ENCODE measurements at places on chromosomes 16 and 17. TPM values are rescaled to one million over a fixed set of nuclear protein-coding genes. Genes with fewer than 3 reads are reported as not detected.
A peak's percentile ranks its signal among the peaks of the same experiment; 100 is the strongest.

GRCh38 chr17:44061446-44061845 is 5.0 kb downstream of the LSM12 start:
- no peak overlapping the region for H3K27ac ChIP-seq
- no peaks in the 10 kb centered on the region for H3K27me3 ChIP-seq
- H3K4me1 ChIP-seq = peaks cover 3% of the 10 kb centered on the region
- DNase-seq = no peak

DNA sequence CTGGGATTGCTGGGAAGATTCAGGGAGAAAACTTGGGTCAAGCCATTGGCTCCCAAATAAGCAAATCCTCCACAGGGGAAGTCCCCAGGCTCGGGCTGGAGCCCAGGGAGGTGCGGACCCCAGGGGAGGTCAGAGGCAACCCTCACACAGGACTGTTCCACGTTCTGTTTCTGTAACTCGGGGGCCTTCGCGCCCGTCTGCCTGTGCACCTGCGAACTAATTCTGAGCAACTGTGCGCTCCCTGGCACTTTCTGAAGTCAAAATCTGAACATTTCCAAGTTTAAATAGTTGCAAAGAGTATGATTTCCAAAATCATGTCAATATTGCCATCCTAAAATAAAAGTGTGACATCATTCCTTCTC is 16.8 kb downstream of the TIMM22 start:
- H3K4me3 ChIP-seq = no peak overlapping the region
- no peak for DNase-seq
- H3K36me3 ChIP-seq = no peaks in the 10 kb centered on the region
- no peaks in the 10 kb centered on the region for H3K4me1 ChIP-seq

- H3K27me3 ChIP-seq = no peaks in the 10 kb centered on the region
- H3K36me3 ChIP-seq = no peaks in the 10 kb centered on the region
- H3K4me1 ChIP-seq = peaks cover 10% of the 10 kb centered on the region
- DNase-seq = no peak
- no peak overlapping the region for H3K4me3 ChIP-seq
- H3K27ac ChIP-seq = no peak overlapping the region
Measured at GRCh38 chr17:10171122-10171571, 27.3 kb downstream of the GAS7 start.

GRCh38 chr16:46748775-46749705 is 896 bp upstream of the MYLK3 start:
- peak; percentile 58 for DNase-seq
- no peak overlapping the region for H3K4me3 ChIP-seq
- H3K4me1 ChIP-seq = peaks cover 13% of the 10 kb centered on the region
- H3K36me3 ChIP-seq = no peaks in the 10 kb centered on the region
- no peaks in the 10 kb centered on the region for H3K27me3 ChIP-seq

DNA sequence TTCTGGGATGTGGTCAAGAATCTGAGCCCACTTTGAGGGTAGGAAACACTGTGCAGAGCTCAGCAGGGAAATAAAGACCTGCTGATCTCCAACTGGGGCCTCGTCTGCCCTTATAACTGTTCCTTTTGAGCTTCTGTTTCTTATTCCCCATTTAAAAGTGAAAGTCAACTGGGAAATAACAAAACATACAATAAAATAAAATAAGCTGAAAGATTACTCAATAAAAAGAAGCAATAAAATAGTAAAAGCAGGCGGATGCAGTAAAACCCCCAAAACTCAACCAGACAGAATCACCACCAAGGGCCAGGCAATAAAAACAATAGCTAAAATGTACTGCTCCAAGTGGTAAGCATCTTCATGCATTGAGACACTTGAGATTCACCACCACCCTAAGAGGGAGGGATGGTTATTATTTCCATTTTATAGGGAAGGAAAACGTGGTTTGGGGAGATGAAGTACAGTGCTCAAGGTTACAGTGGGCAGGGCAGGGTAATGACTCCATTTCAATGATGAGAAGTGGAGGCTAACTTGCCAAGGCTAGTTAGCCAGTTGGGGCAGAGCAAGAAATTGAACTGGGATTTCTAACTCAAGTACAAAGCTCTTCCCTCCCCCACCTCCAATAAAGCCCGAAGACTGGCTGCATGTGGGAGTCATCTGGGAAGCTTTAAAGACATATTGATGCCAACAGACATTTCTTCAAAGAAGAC is 6.4 kb upstream of the SPACA3 start:
- H3K4me1 ChIP-seq = no peaks in the 10 kb centered on the region
- no peak overlapping the region for H3K4me3 ChIP-seq
- no peak for DNase-seq
- no peaks in the 10 kb centered on the region for H3K27me3 ChIP-seq
- no peaks in the 10 kb centered on the region for H3K36me3 ChIP-seq

- peaks cover 33% of the 10 kb centered on the region for H3K36me3 ChIP-seq
- no peaks in the 10 kb centered on the region for H3K27me3 ChIP-seq
- H3K4me3 ChIP-seq = peak overlapping the region; percentile 99
- DNase-seq = no peak
- no peaks in the 10 kb centered on the region for H3K4me1 ChIP-seq
Measured at GRCh38 chr17:31900877-31901276, 631 bp downstream of the UTP6 start.

- no peak overlapping the region for H3K4me3 ChIP-seq
- H3K4me1 ChIP-seq = no peaks in the 10 kb centered on the region
- H3K27ac ChIP-seq = no peak overlapping the region
- no peak for DNase-seq
Measured at GRCh38 chr17:32741381-32741780, 135.5 kb downstream of the MYO1D start.

Gene PRSS27
- total RNA-seq = 4.8 TPM

DNA sequence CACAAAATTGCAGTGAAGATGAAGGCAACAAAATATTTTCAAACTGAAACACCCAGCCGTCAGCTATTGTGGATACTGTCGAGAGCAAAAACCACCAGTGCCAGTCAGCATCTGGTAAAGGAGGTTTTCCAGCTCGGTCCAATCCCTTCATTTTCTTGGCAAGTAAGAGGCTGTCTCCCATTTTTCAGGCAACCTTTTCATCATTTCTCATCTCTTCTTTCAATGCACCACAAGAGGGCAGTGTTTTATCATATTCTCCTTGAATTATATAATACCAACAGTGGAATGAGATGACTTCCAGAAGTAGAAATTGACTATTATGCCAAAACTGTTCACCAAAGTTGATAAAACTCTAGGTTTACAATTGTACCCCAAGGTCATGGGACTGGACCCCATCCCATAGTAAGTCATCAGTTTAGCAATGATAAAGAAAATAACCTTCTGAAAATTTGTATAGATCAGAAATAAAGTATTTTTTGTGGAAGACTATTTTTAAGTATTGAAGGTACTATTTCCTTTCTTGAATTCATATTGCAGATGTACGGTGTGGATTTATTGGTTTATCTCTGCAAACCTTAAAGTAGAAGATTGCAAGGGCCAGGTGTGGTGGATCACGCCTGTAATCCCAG is 16.8 kb downstream of the NQO1 start:
- H3K27me3 ChIP-seq = no peaks in the 10 kb centered on the region
- peaks cover 38% of the 10 kb centered on the region for H3K36me3 ChIP-seq
- no peaks in the 10 kb centered on the region for H3K4me1 ChIP-seq

DNA sequence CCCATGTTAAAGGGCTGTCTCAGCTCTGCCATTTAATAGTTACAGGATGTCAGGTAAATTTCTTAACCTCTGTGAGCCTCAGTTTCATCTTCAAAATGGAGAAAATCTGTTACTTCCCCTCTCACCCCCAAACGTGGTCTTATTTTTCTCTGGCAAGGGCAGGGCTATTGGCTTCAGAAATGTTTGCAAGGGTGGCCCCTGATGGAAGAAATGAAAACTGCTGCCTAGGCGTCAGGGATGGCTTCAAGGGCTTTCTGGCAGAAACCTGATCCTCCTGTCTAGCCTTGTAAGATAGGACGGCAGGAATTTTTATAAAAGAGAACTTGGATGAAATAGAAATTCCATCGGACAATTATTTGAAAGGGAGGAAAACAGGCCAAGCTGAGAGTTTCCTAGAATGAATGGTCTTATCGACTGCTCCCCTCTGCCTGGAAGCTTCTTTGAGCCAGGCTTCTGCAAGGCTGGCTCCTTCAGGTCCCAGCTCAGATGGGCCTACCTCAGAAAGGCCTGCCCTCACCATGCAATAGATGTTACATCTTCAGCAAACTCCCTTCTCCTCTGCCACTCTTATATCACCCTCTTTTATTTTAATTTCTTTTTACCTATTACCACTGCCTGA is 43.0 kb upstream of the TANGO6 start:
- DNase-seq = peak; percentile 93
- H3K4me1 ChIP-seq = no peaks in the 10 kb centered on the region
- H3K36me3 ChIP-seq = no peaks in the 10 kb centered on the region
- H3K27ac ChIP-seq = no peak overlapping the region
- no peak overlapping the region for H3K4me3 ChIP-seq

DNA sequence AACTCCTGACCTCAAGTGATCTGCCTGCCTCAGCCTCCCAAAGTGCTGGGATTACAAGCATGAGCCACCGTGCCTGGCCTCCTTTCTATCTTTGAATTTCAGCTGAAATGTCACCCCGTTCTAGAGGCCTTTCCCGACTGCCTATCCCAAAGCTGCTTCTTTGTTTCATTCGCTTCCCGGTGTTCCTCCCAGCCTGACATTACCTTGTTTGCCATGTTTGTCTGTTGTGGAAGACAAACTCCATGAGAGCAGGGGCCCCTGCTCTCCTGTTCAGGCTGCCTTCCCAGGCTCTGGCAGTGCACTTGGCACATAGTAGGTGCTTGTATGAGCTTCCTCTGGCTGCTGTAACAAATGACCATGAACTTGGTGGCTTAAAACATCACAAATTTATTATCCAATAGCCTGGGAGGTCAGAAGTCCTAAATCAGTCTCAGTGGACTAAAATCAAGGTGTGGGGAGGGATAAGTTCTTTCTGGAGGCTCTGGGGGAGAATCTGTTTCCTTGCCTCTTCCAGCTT is 2.6 kb upstream of the CCL22 start:
- no peaks in the 10 kb centered on the region for H3K4me1 ChIP-seq
- H3K4me3 ChIP-seq = no peak overlapping the region
- no peak overlapping the region for H3K27ac ChIP-seq
- no peaks in the 10 kb centered on the region for H3K36me3 ChIP-seq
- no peak for DNase-seq
- no peaks in the 10 kb centered on the region for H3K27me3 ChIP-seq

Gene GUCY2D
- total RNA-seq = 1.6 TPM

Gene TPSG1
- not detected for total RNA-seq

DNA sequence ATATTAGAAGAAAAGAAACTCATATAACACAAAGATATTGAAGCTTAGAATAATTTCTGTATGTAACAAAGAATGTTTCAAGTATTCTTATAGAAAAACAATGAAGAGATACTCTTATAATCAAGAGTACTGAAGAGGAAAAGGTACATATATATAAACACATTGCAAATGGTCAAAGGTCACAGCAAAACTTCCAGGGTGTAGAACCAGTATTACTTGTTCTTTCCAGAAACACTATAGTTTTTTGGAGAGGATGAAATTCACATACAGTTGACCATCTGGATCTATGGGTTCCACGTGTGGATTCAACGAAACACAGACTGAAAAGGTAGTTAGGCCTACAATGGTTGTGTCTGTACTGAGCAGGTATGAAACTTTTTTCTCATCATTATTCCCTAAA is 22.6 kb downstream of the PRPSAP1 start:
- H3K27ac ChIP-seq = no peak overlapping the region
- no peak overlapping the region for H3K4me3 ChIP-seq
- no peak for DNase-seq
- H3K4me1 ChIP-seq = no peaks in the 10 kb centered on the region
- peaks cover 58% of the 10 kb centered on the region for H3K36me3 ChIP-seq
- no peaks in the 10 kb centered on the region for H3K27me3 ChIP-seq

Gene CCL13
- total RNA-seq = not detected

GRCh38 chr16:48970216-48970615 is 311.4 kb downstream of the CBLN1 start:
- DNase-seq = no peak
- no peaks in the 10 kb centered on the region for H3K36me3 ChIP-seq
- H3K4me1 ChIP-seq = no peaks in the 10 kb centered on the region
- no peak overlapping the region for H3K4me3 ChIP-seq
- H3K27ac ChIP-seq = no peak overlapping the region
